ENCODE measurements at places on chromosomes 4 and X. TPM values are rescaled to one million over a fixed set of nuclear protein-coding genes. Genes with fewer than 3 reads are reported as not detected.
A peak's percentile ranks its signal among the peaks of the same experiment; 100 is the strongest.

The SSX2 gene
- not detected for total RNA-seq

DNA sequence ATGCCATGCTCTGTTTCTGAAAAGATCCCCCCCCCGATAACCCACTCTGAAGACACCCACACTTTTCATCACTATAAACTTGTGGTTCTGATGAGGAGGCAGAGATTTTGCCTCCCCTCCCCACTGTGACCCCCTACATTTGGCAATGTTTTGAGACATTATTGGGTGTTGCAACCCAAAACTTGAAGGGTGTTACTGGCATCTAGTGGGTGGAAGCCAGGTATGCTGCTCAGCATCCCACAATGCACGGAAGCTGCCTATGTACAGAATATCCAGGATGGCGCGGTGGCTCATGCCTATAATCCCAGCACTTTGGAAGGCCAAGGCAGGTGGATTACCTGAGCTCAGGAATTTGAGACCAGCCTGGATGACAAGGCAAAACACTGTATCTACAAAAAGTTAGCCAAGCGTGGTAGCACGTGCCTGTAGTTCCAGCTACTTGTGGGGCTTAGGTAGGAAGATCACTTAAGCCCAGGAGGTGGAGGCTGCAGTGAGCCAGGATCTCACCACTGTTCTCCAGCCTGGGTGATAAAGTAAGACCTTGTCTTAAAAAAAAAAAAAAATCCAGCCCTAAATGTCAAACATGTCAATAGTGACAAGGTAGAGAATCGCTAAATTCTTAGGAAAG lies 87.3 kb downstream of the SCD5 start:
- DNase-seq, result no peak
- H3K36me3 ChIP-seq, result no peaks in the 10 kb centered on the region
- H3K27ac ChIP-seq, result peak overlapping the region; percentile 20

The MAGIX gene
- 1.4 TPM for total RNA-seq

- H3K4me3 ChIP-seq, result no peak overlapping the region
- no peak for DNase-seq
- H3K36me3 ChIP-seq, result no peaks in the 10 kb centered on the region
- H3K27ac ChIP-seq, result no peak overlapping the region
- H3K4me1 ChIP-seq, result no peaks in the 10 kb centered on the region
Measured at GRCh38 chr4:69823481-69824186, 36.3 kb downstream of the SULT1E1 start.

DNA sequence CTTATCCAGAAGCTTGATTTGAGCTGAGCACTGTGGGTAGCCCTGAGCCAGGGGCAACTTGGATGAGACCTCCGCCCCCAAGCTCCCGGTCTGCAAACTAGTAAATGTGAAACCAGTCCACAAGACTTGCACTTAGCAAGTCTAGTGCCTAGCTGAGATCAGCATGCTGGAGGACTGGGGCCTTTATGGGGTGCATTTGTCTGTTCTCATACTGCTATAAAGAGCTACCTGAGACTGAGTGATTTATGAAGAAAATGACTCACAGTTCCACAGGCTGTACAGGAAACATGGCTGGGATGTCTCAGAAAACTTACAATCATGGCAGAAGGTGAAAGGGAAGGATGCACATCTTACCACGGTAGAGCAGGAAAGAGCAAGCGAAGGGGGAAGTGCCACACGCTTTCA lies 42.1 kb upstream of the HOPX start:
- H3K27ac ChIP-seq, result no peak overlapping the region
- H3K4me1 ChIP-seq, result no peaks in the 10 kb centered on the region
- no peak overlapping the region for H3K4me3 ChIP-seq

The RAB33B gene
- total RNA-seq, result 6.5 TPM

GRCh38 chrX:49876750-49877149 lies 2.5 kb upstream of the USP27X start:
- no peaks in the 10 kb centered on the region for H3K27me3 ChIP-seq
- H3K36me3 ChIP-seq, result peaks cover 7% of the 10 kb centered on the region

DNA sequence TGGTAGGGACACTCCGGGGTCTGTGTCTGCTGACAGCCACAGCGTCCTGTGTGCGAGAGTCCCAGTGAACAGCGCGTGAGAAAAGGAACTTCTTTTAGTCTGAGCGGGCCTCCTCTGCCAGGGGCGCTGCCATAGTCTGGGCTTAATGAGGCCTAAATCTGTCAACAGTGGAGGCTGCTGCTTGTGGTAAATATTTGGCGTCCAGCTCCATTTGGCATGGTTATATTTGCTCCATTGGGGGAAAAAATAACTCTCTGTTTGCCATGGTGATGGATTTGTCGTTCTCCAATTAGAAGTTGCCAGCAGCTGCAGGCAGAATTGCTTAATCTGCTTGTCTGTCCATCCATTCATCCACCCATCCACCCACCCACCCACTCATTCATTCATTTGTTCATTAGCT lies 71.4 kb upstream of the PSAPL1 start:
- no peak overlapping the region for H3K27ac ChIP-seq
- H3K4me3 ChIP-seq, result no peak overlapping the region

DNA sequence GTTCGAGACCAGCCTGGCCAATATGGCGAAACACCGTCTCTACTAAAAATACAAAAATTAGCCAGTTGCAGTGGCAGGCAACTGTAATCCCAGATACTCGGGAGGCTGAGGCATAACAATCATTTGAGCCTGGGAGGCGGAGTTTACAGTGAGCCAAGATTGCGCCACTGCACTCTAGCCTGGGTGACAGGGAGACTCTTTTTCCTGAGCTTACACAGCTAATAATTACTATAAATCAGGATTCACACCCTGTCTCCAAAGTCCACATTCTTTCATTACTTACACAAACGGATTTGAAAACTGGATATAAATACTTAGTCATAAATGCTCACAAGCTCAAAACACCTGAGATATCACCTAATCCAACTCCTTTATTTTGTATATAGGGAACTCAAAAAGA lies 151.6 kb downstream of the LRBA start:
- H3K4me1 ChIP-seq, result no peaks in the 10 kb centered on the region
- H3K4me3 ChIP-seq, result no peak overlapping the region
- H3K27ac ChIP-seq, result no peak overlapping the region
- DNase-seq, result no peak

- H3K27ac ChIP-seq, result no peak overlapping the region
- no peak for DNase-seq
- H3K36me3 ChIP-seq, result no peaks in the 10 kb centered on the region
Measured at GRCh38 chr4:37982736-37983135, 22.5 kb downstream of the PTTG2 start.
